ENCODE measurements at places on chromosomes 6 and 20.

DNA sequence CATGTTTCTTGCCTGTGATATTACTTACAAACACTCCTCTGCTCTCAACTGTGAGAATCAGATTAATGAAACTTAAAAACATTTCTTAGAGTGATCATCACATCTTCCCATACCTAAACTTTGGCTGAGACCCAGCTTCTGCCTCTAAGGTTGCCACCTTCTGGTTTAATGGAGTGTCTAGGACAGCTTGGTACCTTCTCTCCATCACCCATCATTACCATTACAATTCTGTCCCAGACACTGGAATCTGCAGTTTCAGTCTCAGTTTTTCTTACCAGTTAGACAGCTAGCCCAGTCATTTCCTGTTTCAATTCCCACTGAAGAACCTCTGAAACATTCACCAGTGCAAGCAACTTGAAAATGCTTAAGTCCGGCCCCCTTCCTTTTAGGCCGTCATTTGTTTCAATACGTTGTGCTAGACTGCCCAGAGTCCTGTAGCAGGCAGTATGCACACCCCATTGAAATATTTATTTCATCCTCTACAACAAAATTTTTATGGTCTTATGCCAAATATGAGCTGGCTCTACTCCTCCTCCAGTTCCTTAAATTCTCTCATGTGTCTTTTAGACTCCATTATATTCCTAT, 107.0 kb upstream of the FOXO3 start:
- no peak for DNase-seq

DNA sequence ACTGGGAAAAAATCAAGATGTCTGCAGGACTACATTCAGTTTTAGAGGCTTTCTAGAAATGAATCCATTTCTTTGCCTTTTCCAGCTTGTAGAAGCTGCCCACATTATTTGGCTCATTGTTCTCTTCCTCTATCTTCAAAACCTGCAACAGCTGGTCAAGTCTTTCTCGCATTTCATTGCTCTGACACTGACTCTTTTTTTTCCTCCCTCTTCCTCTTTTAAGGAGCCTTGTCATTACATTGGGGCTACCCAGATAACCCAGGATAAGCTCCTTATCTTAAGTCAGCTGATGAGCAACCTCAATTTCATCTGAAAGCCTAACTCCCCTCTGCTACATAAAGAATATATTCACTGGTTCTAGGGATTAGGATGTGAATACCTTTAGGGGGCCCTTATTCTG, 53.2 kb upstream of the CEP162 start:
- DNase-seq = no peak

DNA sequence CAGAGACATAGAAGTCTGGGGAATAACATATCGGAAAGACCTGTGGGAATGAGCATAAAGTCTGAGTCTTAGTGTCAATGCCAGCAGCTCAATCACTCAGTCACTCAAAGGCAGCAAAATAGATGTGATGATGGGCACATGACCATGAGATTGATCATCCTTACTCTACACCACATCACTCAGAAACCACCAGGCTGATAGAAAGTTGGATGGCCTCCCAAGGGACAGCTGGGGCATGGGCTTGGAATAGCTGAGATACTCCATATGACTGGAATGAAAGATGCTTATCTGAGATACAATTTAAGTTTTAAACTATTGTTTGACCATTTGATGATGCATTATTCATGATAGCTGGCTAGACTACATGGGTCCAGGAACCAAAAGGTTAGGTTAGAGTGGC, 80.9 kb upstream of the F13A1 start:
- no peak for DNase-seq

GRCh38 chr6:130810307-130811030, 16.7 kb upstream of the SMLR1 start:
- DNase-seq = no peak

DNA sequence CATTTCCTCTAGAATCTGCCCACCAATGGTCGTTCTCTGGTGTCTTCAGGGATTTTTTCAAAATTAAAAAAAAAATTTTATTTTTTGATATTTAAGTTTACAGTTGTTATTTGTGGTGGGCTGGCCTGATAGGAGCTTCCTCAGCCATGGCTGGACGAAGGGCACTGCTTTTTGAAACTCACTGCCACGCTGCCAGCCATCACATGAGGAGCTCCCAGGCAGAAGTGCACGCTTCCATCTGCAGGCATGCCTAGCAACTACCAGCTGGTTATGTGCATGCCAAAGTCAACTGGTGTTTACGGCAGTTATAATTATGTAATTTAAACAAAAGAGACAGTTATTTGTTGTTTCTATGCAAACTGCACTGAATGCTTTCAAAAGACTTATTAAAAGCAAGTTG, 105.1 kb downstream of the IRF4 start:
- no peak for DNase-seq

DNA sequence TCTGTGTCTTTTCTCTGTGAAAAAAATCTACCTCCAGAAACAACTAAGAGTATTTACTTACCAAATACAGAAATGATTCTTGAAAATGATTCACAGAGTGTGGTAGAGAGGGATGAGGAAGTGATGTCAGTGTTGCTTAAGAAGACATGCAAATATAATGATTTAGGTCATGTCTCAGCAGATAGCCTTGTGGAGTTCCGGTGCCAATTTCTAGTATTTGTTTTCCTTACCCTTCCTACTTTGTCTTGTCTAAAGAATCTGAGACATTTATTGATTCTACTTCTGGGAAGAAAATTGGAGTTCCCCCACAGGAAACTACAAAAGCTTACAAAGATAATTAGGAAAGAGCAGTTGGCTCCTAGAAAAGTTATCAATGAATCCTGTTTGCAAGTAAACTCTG, 68.8 kb downstream of the GJA1 start:
- no peak for DNase-seq

GRCh38 chr20:16441546-16442164, 131.6 kb downstream of the KIF16B start:
- DNase-seq = no peak

DNA sequence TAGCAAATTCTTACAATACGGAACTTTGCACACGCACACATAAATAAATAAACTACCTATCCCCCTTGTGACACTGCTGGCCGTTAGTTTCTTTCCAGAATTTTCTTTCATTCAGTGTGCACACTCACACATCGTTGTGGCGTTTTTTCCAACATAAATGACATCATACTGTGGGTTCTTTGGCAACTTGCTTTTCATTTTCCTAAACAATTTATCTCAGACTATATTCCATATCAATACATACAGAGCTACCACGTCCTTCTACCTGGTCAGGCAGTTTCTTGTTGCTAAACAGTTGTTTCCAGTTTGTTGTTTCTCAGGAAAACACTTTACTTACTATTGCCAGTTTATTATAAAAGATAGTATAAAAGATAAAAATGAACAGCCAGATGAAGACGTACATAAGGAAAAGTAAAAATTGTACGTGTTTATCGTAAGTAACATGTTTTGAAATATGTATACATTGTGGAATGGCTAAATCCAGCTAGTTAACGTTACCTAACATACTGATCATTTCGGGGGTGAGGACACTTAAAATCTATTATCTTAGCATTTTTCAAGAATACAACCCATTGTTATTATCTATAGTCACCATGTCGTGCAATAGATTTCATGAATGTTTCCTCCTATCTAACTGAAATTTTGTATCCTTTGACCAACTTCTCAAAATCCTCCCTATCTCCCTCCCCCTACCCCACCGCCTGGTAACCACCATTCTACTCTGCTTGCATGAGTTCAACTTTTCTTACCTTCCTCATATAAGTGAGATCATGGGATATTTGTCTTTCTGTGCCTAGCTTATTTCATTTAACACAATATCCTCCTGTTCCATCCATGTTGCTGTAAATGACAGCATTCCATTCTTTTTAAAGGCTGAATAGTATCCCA, 1.2 kb upstream of the TP53RK start:
- DNase-seq = no peak

- no peak for DNase-seq
Observed at GRCh38 chr6:113565306-113565705, 291.8 kb upstream of the MARCKS start.

DNA sequence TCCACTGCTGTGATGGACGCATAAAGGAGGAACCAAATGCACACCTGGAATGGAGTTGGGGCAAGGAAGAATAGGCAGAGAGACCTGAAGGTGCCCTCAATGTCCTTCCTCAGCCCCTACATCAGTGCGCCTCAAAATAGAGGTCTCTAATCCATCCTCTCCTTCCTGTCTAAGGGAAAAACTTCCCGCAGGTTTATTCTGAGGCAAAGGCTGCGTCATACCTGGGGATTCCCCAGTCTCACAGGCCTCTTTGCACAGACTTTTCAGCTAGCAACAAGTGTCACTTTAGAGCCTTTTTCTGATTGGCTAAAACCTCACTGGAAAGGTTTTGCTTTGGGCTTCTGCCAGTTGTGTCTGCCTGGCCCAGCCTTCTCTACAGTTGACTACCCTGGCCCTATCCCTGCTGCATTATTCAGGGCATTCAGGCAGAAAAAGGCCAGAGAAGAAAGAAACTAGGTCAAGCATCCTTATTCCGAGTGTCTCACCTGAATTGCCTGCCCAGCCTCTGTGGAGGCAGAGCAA, 1.8 kb upstream of the HLA-DQB1 start:
- no peak for DNase-seq

DNA sequence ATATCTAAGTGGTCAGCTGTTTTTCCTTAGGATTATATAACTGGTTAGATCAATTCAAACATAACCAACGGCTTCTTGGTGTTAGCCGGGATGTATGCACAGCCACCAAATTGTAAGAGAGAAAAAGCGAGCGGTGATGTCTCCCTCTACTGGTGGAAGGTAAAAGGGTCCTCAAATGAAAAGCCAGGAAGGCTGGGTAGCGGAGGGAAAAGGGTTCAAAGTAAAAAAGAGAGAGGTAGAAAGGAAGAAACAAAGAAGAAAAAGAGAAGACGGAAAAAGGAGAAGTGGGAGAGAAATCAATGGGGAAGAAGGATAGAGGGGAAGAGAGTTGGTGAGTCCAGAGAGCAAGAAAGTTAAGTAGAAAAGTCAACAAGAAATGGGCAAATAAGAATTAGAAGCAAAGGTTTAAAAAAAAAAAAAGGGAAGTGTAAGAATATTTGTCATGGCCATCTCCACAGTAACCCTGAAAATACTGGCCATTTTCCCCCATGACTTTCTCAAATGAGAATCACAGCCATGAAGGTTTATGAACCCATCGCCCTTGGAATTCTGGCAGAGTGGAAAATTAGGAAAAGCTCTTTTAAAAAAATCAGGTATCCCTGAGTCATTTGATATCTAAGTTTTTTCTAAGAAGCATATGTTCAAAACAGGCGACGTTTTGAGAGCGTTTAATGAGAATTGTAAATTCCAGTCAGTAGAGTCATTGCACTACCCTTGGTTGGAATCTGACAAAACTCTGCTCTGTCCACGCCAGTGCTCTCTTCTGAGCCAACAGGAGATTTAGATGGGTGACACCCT, 155.6 kb upstream of the SNX9 start:
- DNase-seq = peak; percentile 11

- DNase-seq = no peak
Observed at GRCh38 chr6:169362501-169363121, 109.0 kb upstream of the THBS2 start.

DNA sequence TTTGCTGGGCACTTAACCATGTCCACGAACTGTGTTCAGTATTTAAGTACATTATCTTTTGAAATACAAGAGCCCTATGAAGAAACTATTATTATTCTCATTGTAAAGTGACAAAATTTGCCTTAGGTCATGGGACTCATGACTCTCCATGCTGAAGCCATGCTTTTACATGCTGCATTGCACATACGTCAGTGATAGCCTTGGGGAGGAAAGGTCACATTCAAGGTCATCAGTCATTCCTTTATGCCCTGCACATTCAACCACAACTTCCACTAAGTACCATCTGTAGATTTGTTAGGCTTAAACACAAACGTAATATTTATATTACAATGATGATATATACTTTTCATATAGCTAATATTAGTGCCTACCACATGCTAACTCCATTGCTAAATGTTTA, 292.7 kb downstream of the TBC1D7 start:
- DNase-seq = no peak

DNA sequence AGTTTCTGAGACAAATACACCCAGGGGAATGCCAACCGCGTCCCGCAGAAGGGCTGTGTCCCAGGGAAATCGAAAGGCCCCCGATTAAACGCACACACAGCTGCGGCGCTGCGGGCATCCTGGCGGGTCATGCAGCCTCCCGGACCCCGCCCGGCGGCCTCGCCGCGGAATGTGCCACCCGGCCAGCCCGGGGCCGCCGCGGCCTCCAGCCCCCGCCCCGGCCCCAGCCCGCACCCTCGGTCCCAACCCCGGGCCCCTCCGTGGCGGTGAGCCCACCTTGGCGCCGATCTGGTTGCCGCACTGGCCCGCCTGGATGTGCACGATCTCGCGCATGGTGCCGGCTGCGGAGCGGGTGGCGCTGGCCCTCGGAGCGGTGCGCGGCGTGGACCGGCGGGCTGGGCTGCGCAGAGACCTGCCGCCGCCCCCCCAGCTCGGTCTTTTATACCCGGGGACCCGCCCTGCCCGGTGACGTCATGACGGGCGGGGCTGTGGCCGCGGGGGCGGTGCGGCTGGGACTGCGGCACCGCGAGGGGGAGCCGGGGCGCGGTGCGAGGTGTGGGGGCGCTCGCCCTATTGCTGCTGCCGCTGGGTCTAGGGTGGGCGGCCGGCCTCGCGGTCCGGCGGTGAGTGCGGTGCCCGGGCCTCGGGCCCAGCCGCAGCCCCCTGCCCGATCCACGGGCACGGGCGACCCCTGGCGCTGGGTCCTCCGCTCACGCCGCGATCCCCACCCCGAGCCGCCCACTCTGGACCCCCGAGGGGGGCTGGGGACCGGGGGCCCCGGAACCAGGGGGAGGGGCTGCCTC, at the start of gene TUBB2A:
Gene TUBB2A (minus strand): TSS at position 414 of the 803 bp plus-strand sequence. CDS start 81 bp downstream, at position 333.
- peak; percentile 41 for DNase-seq

DNA sequence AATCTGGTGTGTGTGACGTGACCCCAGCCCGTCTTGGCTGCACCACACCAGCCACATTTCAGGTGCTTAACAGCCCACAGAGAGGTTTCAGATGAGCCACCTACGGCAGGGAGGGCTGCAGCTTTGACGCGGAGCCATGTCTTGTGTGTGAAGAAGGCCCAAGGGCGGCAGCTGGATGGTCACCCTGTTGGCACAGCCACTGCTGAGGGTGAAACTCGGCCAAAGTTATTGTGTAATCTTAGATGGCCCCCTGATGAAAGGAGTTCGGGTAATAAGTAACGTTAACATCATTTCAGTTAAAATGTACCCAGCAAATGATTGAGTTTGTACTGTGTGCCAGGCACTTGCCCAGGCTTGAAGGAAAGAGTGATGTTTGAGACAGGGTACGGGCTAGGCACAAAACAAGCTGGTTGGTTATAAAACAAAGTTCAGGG, 97.2 kb downstream of the SSR1 start:
- no peak for DNase-seq
